ENCODE measurements at places on chromosomes 4 and X.

DNA sequence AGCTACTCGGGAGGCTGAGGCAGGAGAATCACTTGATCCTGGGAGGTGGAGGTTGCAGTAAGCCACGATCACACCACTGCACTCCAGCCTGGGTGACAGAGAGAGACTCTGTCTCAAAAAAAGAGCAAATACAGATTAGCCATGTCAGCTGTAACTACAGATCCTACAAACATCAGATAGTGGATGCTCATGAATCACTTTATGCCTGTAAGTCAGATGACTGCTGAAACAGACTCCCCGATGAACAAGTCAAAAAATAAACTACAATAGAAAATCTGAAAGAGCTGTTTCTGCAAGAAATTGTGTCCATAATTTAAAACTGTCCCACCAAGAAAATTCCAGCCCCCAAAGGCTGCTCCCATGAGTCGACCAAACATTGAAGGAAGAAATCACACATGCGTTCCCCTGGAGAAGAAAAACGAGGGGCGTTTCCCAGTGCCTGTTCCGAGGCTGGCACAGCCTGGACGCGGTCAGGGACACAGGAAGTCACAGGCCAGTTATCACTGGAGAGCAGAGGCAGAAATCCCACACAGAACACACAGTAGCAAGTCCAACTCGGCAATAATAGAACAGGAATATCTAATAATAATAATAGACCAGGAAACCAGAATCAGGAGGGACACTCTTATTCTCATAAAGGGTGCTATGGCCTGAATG, 30.0 kb upstream of the GTPBP6 start:
- H3K27ac ChIP-seq = peak overlapping the region; percentile 86
- no peaks in the 10 kb centered on the region for H3K27me3 ChIP-seq
- peaks cover 52% of the 10 kb centered on the region for H3K36me3 ChIP-seq
- no peak overlapping the region for H3K4me3 ChIP-seq
- H3K4me1 ChIP-seq = peaks cover 34% of the 10 kb centered on the region

DNA sequence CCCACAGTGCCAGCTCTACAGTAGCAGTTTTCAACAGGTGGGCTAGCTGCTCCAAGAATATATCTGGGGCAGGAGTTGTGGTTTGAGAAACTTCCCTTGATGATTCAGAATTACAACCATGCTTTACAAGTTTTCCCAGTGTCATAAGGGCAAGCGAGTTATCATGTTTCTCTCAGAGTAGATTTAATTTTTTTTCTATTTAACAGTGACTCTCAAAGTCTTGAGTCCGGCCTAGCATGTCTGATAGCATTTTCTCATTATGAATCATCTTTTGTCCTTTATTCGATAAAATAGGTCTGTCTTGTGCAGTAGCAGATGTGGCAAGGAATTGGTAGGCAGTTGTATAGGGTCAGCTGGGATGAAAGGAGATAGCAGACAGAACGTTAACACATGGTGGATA, 62.2 kb upstream of the SPANXD start:
- no peaks in the 10 kb centered on the region for H3K4me1 ChIP-seq
- no peak overlapping the region for H3K4me3 ChIP-seq
- H3K27ac ChIP-seq = no peak overlapping the region
- no peak for DNase-seq
- H3K36me3 ChIP-seq = no peaks in the 10 kb centered on the region

DNA sequence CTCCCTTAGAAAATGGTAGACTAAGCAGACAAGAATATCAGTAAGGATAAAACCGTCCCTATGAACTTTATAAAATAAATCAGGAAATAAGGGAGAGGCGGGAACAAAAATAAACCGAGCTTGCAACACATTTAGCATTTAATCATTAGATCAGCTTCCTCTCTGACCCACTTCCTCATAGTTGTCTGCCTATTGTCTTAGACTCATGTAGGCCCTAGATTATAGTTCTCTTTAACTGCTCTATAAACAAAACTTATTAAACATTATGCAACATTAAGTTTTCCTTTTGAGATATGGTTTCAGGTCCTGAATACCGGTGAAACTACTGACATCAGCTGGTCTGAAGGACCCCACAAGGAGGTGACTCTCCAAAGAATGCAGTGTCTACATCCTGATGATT, 15.8 kb upstream of the SRD5A3 start:
- no peak overlapping the region for H3K4me3 ChIP-seq
- H3K27ac ChIP-seq = no peak overlapping the region
- H3K4me1 ChIP-seq = no peaks in the 10 kb centered on the region
- DNase-seq = no peak

DNA sequence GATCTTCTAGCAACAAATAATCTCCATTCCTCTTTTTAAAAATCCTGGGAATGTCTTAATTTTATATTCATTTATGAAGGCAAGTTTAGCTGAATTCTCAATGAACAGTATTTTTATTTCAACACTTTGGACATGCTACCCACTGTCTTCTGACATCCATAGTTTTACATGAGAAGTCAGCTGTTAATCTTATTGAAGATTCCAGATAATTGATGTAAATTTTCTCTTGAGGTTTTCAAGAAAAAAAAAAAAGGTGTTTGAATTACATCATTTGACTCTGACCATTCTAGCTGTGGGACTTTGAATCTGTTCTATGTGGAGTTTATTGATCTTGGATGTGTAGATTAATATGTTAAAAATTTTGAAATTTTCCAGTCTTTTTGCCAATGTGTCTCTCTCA, 28.0 kb downstream of the PDHA2 start:
- no peaks in the 10 kb centered on the region for H3K4me1 ChIP-seq
- no peak overlapping the region for H3K27ac ChIP-seq
- DNase-seq = no peak
- H3K27me3 ChIP-seq = no peaks in the 10 kb centered on the region

GRCh38 chr4:27087306-27088045, 226.8 kb downstream of the STIM2 start:
- no peak overlapping the region for H3K27ac ChIP-seq
- no peak for DNase-seq
- no peak overlapping the region for H3K4me3 ChIP-seq
- no peaks in the 10 kb centered on the region for H3K36me3 ChIP-seq

GRCh38 chr4:8461086-8461485, 20.5 kb downstream of the TRMT44 start:
- H3K4me3 ChIP-seq = no peak overlapping the region
- H3K27me3 ChIP-seq = peaks cover 2% of the 10 kb centered on the region
- H3K4me1 ChIP-seq = peaks cover 38% of the 10 kb centered on the region
- DNase-seq = no peak
- peaks cover 45% of the 10 kb centered on the region for H3K36me3 ChIP-seq

DNA sequence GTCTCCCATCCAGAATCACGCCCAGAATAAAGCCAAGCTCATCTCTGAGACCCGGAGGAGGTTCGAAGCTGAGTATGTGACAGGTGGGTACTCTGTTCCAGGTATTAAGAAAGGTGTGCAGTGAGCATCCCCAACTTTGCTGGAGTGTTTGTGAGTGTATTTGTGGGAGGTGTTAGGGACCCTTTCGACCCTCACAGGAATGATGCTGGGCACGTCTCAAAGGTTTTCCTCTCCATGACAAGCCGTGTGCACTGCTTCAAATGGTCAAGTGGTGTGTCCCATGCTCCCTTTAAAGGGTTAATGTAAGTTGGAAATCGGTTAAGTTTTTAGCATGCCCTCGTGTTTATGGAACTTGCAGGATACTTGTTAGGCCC, 442 bp downstream of the MOSPD2 start:
- H3K4me3 ChIP-seq = peak overlapping the region; percentile 85
- H3K27me3 ChIP-seq = no peaks in the 10 kb centered on the region
- DNase-seq = no peak
- no peak overlapping the region for H3K27ac ChIP-seq
- H3K4me1 ChIP-seq = peaks cover 14% of the 10 kb centered on the region

DNA sequence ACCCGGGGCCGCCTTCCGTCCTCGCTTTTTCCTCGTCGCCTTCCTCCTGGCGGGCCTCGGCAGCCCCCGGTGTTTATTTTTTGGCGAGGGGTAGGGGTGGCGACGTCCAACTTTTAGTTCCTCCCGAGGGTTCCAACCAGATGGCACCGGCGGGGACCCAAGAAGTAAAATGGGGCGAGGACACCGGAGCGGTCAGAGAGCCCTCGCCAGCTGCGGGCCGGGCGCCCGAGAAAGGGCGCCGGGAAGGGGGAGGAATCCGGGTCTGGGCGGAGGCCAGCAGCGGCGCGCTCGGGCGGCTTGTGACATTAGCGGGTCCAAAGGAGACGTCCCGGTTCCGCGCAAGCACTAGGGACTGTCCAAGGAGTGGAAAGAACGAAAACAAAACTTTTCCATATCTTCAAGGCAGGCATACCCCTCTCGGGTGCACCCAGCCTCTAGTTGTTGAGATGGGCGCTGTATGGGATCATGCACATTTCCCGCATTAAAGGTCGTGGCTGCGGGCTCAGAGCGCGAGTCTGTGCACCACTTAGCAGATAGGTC, 691 bp upstream of the USP46 start:
- H3K36me3 ChIP-seq = peaks cover 62% of the 10 kb centered on the region
- H3K27ac ChIP-seq = no peak overlapping the region
- H3K4me3 ChIP-seq = peak overlapping the region; percentile 86
- H3K27me3 ChIP-seq = peaks cover 3% of the 10 kb centered on the region
- H3K4me1 ChIP-seq = peaks cover 44% of the 10 kb centered on the region
- peak; percentile 45 for DNase-seq

Measured in nephron progenitor cell (in vitro differentiated cells).